ENCODE measurements at places on chromosomes 13 and 19.

- peak; percentile 5 for DNase-seq
These were observed 463 bp downstream of the SUGP1 start for GRCh38 chr19:19319732-19320360.

DNA sequence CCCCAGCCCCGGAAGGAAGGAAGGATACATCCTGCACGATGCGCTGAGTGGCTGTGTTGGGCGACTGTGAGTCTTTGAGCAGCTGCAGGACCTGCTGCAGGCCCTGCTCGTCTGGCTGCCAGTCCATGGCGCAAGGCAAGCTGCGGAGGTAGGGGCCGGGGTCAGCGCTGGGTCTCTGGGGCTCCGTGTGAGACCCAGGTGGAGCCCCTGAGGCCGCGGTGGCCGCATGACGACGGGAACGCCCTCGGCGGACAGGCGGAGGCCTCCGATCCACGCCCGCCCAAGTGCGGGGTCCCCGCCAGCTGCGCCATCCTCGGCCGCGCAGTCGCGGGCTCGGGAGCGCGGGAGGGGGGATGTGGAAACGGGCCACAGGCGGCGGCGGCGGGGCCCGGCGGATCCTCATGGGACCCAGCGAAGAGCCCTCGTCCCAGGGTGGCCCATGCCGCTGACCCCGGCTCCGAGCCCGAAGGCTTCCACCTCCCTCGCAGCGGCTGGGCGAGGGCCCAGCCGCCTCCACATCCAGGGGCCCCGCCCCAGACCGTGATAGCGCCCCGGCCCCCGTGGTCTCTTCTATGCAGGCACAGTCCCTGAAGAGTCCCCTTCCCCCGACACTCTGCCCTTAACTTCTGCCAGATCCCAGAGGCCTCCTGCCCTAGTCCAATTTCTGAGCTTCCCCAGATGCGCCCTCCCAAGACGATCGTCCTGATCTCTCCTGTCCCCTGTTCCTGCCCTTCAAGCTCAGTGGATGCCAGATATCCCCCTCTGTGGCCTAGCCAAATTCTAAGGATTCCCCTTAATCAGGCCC, 2.7 kb downstream of the TNPO2 start:
- DNase-seq, result no peak

DNA sequence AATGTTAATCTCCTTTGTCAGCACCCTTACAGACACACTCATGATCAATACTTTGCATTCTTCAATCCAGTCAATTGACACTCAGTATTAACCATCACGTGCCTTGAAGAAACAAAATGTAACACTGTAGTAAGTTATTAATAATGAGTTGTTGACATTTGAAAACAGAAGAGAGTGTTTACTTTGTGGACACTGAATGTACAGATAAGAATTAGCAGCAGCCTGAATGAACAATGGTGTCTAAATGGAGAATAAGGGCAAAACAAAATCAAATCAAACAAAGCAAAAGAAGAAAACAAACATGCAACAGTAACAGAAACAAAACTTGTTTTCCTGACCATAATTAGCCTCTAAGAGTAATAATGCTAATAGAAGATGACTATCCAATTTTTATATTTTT, 1191.1 kb upstream of the MIR17HG start:
- no peak for DNase-seq

- no peak for DNase-seq
These were observed 60.6 kb downstream of the COLGALT1 start for GRCh38 chr19:17615889-17616685.

DNA sequence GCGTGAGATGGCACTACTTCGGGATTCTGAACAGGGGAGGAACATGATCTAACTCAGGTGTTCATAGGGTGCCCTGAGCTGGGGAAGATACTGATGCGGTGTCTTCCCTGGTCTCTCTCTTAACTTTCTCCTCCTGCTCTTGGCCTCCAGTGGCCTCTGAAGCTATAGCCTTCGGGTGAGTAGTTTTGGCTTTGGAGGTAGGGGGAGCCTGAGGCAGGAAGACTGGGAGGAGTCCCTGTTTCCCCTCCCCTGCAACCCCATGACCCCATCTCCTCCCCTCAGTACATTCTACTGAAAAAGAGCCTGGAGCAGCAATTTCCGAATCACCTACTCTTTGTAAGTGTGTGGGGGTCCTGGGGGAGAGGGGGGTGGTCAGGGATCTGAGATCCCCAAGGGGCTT, 3.5 kb downstream of the SELENOV start:
- no peak for DNase-seq

- DNase-seq, result no peak
These were observed 24.9 kb downstream of the RCN3 start for GRCh38 chr19:49552749-49553148.

GRCh38 chr19:18122860-18123795, 25.6 kb downstream of the MAST3 start:
- DNase-seq, result no peak

GRCh38 chr13:52738719-52739467, 727 bp downstream of the CNMD start:
- peak; percentile 58 for DNase-seq

DNA sequence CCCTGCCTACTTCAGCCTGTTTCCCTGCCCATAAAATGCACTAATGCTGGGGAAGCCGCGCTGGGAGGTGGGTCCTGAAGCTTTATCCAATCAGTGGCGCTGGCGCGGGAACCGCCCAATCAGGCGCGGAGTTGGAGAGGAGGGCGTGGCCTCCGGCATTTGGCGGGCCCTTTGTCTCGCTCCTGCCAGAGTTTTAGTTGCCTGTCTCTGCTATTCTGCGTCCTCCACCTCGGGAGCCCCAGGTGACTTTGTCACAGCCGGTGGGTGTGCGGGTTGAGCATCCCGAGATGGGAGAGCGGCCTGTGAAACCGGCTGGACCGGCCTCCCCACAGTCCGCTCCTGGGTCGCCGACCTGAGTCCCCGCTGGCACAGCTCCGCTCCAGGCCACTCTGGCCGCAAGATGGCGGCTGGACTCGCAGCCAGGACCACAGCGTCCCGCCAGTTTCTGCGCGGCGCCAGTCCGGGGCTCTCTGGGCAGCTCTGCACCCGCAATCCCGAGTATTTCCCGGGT, 30.7 kb upstream of the ZNF429 start:
- peak; percentile 37 for DNase-seq

- DNase-seq, result no peak
These were observed 3.6 kb upstream of the KMT5C start for GRCh38 chr19:55336101-55336500.

DNA sequence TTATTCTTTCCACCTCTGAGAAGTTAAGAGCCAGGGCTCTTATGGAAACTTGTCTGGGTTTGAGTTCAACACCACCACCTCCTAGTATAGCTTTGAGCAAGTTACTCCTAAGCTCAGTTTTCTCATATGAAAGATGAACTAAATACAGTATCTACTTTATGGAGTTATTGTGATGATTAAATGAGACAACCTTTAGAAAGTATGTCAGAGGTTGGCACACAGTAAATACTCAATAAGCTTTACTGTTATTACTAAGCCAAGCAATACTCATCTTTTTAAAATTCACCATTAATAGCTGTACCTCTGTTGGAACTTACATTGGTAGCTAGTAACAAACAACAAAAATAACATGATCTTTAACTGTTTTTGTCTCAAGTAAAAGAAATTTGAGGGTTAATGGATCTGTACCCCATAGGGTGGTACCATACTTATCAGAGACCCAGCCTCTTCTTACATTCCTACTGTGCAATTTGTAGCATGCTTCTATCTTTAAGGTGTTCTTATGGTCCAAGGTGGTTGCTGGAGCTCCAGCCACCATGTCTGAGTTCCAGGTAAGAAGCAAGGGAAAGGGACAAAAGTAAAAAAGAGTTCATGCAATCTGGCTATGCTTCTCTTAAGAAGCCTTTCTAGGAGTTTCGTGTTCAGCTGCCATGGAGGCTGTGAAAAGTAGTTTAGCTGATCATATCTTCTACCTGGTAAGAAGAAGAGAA, 24.1 kb upstream of the NDFIP2 start:
- no peak for DNase-seq

DNA sequence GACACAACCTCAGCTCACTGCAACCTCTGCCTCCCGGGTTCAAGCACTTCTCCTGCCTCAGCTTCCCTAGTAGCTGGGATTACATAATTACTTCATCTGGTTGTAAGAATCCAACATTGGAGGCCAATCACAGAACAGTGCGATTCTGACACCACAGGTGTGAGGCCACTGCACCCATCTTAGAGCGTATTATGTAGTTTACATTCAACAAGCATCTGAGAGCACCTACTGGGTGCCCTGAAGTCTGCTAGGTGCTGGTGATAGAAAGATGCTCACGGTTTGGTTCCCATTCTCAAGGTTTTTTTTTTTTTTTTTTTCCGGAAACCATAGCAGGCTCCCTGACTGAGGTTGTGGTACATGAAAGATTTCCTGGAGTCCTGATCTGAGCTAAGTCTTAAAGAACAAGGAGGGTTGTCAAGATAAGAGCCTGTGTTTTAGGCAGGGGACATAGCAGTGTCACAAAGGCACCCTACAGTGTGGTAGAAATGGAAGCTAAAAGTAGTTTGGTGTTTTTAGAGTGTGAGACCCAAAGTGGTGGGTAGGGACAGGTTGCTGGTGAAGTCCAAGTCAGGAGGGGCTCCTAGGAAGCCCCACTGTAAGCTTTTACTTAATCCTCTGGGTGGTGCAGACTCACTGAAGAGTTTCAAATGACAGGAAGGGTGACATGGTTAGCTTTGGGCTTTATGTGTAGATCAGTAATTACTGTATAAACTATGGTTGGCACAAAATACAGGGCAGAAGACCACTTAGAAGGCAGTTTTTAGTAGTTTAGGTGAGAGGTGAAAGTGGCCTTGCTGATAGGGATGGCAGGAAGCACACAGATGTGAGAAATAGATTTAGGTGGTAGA, 15.2 kb downstream of the SAE1 start:
- DNase-seq, result no peak

DNA sequence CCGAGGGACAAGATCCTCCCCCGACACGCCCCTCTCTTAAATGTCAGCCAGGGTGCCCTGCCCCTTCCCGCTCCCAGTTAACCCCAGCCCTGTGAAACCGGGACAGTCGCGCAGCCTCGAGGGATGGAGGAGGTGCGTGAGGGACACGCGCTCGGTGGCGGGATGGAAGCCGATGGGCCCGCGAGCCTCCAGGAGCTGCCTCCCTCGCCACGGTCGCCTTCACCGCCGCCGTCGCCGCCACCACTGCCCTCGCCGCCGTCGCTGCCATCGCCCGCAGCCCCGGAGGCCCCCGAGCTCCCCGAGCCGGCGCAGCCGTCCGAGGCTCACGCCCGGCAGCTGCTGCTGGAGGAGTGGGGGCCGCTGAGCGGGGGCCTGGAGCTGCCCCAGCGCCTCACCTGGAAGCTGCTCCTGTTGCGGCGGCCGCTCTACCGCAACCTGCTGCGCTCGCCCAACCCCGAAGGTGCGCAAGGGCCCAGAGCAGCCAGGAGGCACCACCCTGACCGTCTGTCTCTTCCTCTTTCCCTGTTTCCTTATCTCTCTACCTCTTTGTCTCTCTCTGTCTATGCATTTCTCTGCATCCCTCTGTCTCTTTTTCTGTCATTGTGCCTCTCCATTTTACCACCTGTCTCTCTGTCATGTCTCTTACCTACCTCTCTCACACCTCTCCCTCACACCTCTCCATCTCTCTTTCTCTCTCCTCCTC, at the start of gene NCCRP1:
TSS of gene NCCRP1 (plus strand) at position 105 of the 703 bp plus-strand sequence. CDS start at position 124, 19 bp downstream.
- DNase-seq, result peak; percentile 21

GRCh38 chr13:42110410-42111155, 62.1 kb downstream of the DGKH start:
- DNase-seq, result peak; percentile 13

DNA sequence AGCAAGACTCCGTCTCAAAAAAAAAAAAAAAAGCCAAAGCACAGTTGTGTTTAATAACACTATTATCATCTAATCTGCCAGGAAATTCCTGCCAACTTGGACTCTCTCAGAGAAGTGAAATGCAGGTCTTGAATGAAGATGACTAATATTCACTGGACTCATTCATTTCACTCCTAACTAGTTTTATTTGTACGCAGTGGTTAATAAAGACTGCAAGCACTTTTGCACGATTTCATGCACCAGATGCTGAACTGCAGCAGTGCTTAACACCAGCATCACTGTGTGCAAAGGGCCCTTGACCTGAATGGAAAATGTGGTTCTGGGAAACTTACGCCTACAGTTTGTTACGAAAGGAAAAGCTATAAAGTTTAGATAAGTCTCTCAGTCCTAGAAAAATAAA, 63.3 kb downstream of the DHRS12 start:
- DNase-seq, result no peak

DNA sequence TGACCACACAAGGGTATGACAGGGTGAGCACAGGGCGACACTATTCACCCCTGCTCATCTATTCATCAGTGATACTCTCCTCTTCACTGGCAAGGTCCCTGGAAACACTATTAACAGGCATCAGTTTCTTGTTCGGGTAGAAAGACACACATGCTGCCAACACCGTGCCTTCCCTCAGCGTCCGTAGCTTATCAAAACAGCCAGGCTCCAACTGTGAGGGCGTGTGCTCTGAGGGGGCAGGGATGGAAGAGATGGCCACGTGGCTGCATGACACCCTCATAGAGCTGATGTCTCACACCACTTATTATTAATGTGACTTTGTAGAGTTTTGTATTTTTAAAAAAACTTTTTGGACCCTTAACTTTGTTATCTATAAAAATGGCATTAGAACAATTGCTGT, 160.3 kb downstream of the ITGBL1 start:
- DNase-seq, result no peak

GRCh38 chr19:51422053-51422448, 4.6 kb upstream of the SIGLEC10 start:
- peak; percentile 76 for DNase-seq

- DNase-seq, result no peak
These were observed 130.2 kb downstream of the DNAJC15 start for GRCh38 chr13:43153436-43154090.

GRCh38 chr19:34666200-34666957, 10.6 kb downstream of the SCGB2B2 start:
- no peak for DNase-seq

- no peak for DNase-seq
These were observed 1157.2 kb downstream of the OLFM4 start for GRCh38 chr13:54185785-54186184.

DNA sequence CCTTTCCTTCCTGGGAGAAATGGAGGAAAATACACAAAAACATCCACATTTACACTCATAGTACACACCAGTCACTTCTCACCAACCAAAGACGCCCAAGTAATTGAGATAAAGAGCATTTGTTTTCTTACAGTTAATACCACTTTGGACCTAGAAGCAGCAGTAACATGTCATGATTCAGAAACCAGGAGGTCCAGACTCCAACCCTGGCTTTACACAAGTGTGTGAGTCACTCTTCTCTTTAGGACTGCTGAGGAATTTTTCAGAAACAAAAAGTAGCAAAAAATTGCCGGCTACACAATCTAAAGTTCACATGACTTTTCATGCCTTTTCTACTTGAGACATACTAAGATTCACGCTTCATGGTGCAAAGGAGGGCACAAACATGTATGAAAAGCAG, 42.1 kb downstream of the TUBGCP3 start:
- DNase-seq, result no peak

- no peak for DNase-seq
These were observed 45.7 kb downstream of the NFIC start for GRCh38 chr19:3412066-3412465.

- DNase-seq, result no peak
These were observed 135.0 kb downstream of the KDM4B start for GRCh38 chr19:5103812-5104410.

Data from GM12891 (cell line).